ENCODE measurements at places on chromosomes 12 and 14.
A peak's percentile ranks its signal among the peaks of the same experiment; 100 is the strongest.

- DNase-seq, result no peak
These were observed 20.4 kb downstream of the ADAM20 start for GRCh38 chr14:70514168-70515069.

- no peak for DNase-seq
These were observed 19.3 kb downstream of the CTSG start for GRCh38 chr14:24556756-24557155.

GRCh38 chr12:104411826-104412641 lies 44.7 kb upstream of the CHST11 start:
- DNase-seq, result no peak

GRCh38 chr12:117836999-117837736 lies 131.6 kb downstream of the KSR2 start:
- DNase-seq, result peak; percentile 32

DNA sequence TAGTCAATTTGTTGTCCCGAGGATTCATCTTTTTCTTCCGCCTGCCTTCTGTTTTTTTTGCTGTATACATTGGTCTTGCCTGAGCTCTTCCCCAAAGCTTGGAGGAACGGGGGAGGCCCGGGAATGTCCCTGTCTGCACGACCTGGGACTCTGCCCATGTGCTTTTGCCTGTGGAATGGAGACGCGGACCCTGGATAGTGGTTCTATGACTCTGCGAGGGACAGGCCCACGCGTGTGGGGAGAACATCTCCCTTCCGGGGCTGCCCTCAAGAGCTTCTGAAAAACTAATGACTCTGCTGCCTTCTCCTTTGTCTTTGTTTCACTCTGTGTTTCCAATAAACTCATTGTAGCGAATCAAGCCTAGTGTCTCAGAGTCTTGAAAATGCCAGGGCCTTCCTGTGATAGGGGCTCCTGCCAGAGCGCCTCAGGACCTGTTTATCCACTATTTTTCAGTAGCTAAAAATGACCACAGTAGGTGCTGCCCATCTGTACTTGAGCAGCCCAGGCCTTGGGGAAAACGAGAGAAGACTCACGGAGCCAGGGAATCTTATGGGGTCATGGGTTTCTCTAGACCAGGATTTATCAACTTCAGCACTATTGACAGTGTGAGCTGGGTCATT lies 12.3 kb downstream of the KRT83 start:
- DNase-seq, result no peak

- no peak for DNase-seq
These were observed 47.8 kb upstream of the RERG start for GRCh38 chr12:15268927-15269552.

- DNase-seq, result no peak
These were observed 747 bp upstream of the DACT1 start for GRCh38 chr14:58637040-58637390.

- DNase-seq, result no peak
These were observed 19.8 kb downstream of the PPM1H start for GRCh38 chr12:62915204-62915529.

GRCh38 chr12:67509666-67510386 lies 138.7 kb upstream of the DYRK2 start:
- DNase-seq, result no peak

- no peak for DNase-seq
These were observed 67.8 kb downstream of the VWF start for GRCh38 chr12:6056406-6057240.

DNA sequence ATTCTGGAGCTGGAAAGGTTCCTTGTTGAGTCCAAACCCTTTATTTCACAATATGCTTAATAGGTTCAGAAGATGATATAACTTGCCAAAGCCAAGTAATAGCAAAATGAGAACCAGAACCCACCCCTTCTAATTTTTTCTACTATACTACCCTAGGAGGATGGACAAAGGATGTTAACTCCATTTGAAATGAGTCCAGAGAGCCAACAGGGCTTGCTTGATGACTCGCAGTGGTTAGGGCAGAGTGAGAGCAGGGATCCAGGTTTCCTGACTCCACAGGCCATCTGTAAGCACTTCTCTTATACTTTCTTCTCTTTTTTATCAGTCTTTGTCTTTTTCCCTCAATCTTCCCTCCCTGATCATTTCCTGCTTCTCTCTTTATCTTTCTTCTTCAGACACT lies 668.1 kb downstream of the MED13L start:
- no peak for DNase-seq

GRCh38 chr12:92821142-92821541 lies 108.0 kb downstream of the EEA1 start:
- no peak for DNase-seq

GRCh38 chr14:26067341-26067740 lies 530.5 kb downstream of the NOVA1 start:
- DNase-seq, result no peak

DNA sequence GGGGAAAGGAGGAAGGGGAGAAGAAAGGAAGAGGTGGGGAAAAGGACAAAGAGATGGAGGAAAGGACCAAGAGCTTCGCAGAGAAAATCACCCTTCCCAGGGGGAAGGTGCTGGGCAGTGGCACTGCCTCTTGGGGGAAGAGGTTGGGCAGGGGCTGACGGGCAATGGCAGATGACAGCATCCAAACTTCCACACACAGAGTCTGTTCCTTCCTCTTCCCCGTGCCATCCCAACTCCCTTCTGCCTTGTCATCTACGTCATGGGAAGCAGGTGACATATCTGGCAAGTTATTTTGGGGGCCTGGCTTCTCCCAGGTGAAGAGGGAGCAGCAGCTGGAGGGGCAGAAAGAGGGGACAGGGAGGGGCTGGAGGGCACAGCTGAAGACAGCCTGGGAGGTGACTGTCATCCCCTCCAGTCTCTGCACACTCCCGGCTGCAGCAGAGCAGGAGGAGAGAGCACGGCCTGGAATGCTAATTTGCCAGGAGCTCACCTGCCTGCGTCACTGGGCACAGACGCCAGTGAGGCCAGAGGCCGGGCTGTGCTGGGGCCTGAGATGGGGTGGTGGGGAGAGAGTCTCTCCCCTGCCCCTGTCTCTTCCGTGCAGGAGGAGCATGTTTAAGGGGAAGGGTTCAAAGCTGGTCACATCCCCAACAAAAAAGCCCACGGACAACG lies 43.9 kb upstream of the IQSEC3 start:
- DNase-seq, result no peak

DNA sequence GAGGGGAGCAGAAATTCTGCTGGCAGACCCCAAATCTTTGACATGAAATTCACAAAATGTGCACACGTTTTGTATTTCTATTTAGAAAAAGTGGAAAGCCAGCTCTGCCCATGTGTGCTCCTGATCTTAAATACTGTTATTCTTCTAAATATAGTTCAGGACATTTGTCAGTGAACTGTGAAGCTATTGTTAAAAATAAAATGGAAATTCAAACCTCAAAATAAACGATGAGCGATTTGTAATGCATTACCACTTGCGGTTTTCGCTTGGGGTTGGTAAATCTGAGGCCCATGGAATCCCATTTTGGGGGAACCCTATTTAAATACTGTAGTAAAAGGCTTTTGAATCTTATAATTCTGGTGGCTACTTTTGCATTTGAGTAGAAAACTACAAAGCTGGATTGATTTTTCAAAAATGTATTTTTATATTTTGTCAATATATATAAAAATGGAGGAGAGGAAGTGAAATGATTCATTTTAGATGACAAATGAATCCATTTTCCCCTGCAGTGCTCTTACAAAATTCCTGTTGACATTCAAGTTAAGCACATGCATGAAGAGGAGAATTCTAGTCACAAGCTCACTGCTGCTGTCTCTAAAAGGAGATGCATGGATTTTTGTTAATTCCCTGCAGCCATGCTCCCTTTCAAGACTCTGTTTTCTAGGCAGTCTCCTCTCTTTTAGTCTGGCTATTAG lies 47.1 kb downstream of the FLRT2 start:
- DNase-seq, result no peak

DNA sequence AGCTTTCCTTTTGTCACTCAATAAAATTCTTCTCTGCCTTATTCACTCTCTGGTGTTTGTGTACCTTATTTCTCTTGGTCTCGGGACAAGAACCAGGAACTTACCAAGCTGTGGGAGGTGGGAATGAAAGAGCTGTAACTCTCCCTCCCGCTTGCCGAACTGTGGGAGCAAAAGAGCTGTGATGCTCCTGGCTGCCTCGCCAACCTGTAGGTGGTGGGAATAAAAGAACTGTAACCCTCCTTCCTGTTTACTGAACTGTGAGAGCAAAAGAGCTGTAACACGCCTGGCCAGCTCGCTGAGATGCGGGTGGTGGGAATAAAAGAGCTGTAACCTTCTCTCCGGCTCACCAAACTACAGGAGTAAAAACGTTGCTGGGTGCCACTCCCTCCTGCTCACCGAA lies 314.1 kb upstream of the LRIG3 start:
- DNase-seq, result no peak

DNA sequence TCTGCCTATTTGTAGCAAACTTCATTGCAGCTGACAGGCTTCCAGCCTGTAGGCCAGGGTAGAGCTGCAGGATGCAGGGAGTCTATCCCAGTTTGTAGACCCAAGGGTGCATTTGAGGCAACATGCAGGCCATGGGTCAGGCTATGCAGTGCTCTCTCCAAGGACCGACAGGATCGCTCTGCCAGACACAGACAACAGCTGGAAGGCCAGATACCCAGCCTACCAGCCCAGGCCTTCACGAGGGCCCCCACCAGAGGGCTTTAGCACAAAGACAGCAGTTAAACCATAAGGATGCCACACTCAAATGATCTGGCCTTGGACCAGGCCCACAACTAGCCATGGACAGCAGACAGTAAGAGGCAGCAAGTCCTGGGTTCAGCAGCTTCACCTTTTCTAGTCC lies 10.3 kb downstream of the KCTD10 start:
- DNase-seq, result no peak

GRCh38 chr12:98213556-98213955 lies 301.8 kb upstream of the TMPO start:
- DNase-seq, result no peak

DNA sequence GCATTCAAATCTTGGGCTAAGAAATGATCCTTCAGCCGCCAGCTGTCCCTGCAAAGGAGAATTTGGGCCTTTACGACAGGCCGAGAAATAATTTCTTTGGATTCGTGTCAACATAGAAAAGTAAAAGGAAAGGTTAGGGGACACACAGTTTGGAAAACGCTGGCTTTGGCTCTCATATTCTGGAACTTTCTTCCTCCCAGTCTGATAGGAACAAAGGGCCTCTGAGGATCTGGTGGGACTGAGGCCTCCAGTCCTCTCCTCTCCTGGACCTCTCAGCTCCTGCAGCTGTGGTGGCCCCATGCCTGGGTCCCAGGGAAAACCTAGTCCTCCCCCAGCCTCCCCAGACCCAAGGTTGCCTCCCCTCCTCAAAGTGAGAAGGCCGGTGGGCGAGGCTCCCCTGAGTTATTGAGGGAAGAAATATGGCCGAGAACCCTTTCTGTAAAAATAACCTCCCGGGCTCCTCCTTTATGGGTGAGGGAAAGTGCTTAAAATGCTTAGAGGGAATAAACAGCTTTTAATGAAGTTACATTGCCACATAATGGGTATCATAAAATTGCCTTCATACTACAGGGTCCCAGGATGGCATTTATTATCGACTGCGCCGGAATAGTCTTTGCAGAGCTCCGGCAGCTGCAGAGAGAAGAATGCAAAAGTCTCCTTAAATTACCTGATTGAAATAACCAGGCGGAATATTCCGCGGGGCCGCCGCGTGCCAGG lies 188.3 kb downstream of the PHETA1 start:
- no peak for DNase-seq

DNA sequence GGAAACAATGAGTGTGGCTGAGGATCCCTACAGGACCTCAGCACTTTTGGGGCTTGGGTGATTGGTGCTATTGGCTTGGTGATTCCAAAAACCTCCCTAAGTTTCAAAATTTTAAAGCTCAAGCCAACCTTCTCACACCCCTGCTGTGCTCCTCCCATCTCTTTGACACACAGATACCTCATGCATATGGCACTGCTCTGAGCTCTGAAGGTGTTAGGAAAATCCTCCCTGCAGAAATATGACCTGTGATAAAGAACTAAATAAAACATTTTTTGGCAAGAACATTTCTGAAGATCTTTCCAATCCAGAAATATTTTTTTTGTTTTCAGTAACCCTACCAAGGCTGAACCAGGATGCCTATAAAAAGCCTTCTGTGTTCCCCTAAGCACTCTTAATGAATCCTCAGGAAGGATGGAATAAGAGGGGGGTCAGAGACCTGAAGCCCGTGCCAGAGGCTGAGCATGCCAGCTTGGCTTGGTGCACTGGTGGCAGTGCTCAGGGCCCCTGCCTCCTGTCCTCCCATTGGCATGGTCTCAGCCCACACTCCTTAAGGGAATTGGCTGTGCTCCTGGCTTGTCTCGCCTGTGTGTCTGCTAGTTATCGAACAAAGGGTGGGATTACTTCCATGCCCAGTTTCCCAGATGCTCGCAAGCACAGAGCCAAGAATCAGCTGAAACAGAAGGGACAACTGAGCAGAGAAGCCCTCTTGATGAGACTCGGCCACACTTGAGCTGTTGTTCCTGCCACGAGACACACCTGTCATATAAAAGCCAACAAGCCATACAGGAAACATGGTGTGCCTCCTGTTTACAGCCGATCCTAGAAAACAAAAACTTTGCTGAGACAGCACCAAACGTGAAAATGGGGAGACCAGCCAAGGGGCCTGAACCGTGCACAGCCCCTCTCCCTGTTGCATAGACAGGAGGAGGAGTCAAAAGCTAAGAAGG lies 132.7 kb upstream of the EEA1 start:
- no peak for DNase-seq

GRCh38 chr12:99136516-99136915 lies 491.4 kb downstream of the APAF1 start:
- DNase-seq, result no peak

GRCh38 chr14:35406506-35407305 lies 2.2 kb upstream of the NFKBIA start:
- no peak for DNase-seq

GRCh38 chr14:75577729-75578101 lies 705 bp upstream of the FLVCR2 start:
- peak; percentile 57 for DNase-seq

DNA sequence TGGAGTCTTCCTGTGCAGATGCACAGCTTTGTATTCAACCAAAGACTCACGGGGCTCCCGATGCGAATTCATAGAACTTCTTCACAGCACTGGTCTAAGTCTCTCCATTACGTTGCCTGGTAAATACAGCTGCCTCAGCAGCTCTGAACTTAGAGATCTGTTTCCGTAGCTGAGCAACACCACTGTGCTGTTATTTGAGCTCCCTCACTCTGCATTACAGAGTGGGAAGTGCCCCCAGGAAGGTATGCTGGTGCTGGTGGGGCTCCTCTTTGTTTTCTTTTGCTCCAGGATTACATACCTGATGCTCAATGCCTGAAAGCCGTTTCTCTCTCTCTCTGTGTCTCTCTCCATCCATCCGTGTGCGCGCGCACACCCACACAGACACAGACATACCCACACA lies 227.5 kb upstream of the RMST start:
- DNase-seq, result no peak

GRCh38 chr12:3140284-3140683 lies 63.1 kb downstream of the TSPAN9 start:
- DNase-seq, result no peak

GRCh38 chr12:32125455-32126084 lies 18.9 kb downstream of the BICD1 start:
- no peak for DNase-seq

- no peak for DNase-seq
These were observed 155.2 kb downstream of the BCL11B start for GRCh38 chr14:99116741-99117295.

GRCh38 chr14:103312006-103312635 lies 21.9 kb upstream of the EIF5 start:
- no peak for DNase-seq
